ENCODE measurements at places on chromosomes 4 and X.

- peak; percentile 15 for DNase-seq
Observed at GRCh38 chr4:94372228-94372978, 29.8 kb upstream of the HPGDS start.

DNA sequence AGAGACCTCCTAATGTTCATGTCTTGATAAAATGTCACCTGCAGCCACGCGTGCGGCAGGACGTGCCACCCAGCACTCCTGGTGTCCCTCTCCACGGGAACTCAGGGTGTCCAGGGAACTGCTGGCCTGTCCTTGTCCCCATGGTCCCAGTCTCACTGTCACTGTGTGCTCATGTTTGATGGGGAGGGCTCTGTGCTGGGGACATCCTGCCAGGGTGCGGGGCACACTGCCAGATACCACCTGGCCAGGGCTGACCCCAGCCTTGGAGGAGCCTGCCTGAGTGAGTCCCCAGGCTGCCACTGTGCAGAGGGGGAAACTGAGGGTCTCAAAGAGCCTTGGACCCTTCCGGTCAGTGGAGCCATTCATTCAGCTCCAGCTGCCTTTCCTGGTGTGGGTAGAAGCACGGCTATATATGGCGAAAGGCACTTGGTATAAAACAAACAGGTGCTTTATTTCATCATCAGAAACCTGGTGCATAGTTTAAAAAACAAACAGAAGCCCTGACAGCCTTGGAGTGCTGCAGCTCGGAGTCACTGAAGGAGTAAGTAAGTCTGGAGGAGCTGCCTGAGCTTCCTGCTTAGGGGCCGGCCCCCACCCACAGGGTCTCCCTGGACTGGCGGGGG, 33.0 kb downstream of the NOP14 start:
- DNase-seq = peak; percentile 48

GRCh38 chr4:188455062-188455752, 316.0 kb downstream of the TRIML1 start:
- no peak for DNase-seq

DNA sequence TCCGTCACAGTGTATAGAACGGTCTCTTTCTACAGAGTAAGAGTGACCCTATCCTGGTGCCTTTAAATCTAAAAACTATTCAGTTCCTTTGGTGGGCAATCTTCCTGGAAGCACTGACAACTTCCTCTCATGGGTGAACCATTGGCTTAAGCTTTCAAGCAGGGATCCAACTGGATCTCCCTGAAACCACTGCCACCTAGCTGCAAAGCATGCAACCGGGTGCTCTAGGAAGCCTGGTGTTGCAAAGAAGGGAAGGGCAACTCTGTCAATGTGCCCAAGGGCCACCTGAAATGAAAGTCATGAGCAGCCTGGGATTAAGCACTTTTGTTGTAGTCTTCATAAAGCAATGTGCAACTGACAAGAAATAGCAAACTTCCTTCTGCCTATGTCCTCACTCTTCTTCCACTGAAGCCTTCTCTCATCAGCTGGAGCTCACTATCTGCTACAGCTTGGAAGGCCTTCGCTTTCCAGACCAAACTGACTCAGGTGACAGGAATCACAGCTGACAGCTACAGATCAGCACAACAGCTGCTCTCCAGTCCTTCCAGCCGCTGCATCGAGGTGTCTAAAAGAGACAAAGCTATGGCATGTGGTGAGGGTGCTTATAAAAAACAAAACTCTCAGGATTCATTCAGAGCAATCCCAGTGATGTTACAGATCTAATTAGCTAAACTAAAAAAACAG, 46.1 kb downstream of the SETD7 start:
- DNase-seq = no peak

DNA sequence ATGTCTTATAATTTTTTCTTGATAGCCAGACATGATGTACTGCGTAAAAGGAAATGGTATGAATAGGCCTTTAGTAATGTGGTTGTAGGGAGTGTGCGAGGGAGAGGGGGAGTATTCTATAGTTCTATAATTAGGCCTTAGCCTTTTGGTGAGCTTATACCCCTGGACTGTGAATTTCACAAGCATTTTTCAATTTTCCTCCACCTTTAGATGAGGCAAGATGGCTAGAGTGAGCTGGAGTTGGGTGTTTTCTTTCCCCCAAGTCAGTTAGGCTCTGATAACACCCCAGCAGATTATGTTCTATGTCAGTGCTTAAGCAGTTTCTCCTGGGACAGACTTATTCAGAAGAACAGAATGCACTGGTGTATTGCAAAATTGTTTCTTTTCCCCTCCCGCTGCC, 210.2 kb upstream of the NPY2R start:
- DNase-seq = no peak
